ENCODE measurements at places on chromosomes 5 and 9. TPM values are rescaled to one million over a fixed set of nuclear protein-coding genes. Genes with fewer than 3 reads are reported as not detected.

Gene SV2C
- 0.28 TPM for total RNA-seq

Gene FIBCD1
- 13.2 TPM for total RNA-seq

Gene MLANA
- not detected for total RNA-seq

Gene SELENOP
- 228 TPM for total RNA-seq

Gene MEF2C
- total RNA-seq: 44.0 TPM

Gene FST
- 8.4 TPM for total RNA-seq

Gene GRIA1
- total RNA-seq: 2.7 TPM

Gene NRARP
- total RNA-seq: 24.3 TPM

Gene IL31RA
- total RNA-seq: 2.1 TPM

Gene PDE8B
- 25.6 TPM for total RNA-seq

Gene PDE6A
- not detected for total RNA-seq

Gene CTNND2
- total RNA-seq: 5.5 TPM

Gene DMRT3
- 1.8 TPM for total RNA-seq

Gene CCNO
- 5.6 TPM for total RNA-seq

Gene IL17B
- not detected for total RNA-seq

DNA sequence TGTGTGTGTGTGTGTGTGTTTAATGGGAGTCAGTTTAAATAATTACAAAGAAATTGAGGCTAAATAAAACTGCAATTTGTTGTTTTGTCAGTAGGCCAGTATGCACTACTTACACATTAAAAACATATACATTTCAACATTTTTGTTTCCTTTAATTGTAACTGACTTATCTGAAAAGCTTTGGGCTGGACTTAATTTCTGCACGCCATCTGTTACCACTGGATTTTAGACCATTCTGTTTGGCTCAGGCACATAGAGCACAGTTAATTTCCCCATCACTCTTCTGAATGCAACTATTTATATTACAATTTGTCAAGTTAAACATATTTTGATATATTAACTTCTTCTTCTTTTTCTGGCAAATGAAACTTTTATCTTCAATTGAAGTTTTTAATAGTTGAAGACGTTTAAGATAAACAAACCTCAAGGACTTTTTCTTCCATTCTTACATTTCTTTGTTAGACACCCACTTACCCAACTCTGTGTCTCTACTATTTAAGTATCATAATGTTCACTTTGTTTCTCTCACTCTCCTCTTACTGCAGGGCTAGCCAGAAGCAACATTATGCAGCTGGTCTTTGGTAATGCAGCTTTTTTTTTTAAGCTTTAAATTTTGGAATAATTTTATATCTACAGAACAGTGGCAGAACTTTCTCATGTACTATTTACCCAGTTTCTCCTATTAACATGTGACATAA is 253.4 kb upstream of the ANKH start:
- no peak for DNase-seq

DNA sequence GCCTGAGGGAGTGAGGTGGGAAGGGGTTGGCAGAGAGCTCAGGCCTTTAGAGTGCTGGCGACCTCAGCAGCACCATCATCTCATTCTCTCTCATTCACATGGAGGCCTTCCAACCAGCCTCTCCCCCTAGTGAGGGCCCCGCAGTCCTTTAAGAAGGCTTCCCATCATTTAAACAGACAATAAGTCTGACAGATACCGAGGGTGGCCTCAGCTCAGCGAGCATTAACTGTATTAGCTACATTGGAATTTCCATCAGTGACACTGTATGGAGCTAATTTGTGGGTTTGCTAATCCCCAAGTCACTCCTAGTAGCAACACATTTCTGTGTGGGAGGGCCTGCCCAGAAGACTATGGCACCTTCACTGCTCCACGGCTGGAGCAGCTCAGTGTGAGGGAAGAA is 75.8 kb downstream of the INSYN2B start:
- DNase-seq: no peak

DNA sequence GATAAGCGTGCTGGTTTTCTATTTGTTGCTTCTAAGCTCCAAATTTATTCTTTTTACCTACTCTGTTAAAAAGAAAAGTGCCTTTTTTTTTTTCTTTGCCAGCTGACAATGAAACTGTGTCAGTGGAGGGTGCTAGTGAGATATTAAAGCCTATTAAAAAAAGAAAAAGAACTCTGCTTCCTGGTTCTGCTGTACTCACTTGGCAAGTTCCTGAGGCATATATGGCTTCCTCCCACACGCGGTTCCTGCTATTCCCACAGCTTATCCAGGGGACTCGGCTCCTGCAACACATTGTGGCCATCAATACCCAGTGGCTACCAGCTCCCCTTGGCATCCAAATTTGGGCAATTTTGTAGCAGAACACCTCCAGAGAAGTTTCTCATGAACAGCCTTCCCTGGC is 1977.7 kb upstream of the CDH9 start:
- no peak for DNase-seq

GRCh38 chr9:105005186-105005585 is 77.2 kb upstream of the ABCA1 start:
- DNase-seq: no peak

DNA sequence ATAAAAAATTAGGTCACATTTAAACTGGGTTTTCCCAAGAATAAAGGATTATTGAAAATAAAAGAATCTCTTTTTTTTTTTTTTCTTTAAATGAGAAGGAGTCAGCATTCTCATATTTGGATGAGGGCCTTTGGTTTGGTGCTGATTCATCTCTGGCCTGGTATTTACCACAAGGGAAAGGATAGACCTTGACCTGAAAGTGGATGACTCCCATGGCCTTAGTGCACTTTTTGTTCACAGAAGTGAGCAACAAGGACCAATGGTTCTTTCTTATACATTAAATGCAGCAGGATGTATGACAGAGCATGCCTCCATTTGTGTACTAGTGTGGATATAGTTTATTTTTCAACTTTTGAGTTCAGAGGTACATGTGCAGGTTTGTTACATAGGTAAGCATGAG is 6.9 kb downstream of the YTHDC2 start:
- DNase-seq: no peak

DNA sequence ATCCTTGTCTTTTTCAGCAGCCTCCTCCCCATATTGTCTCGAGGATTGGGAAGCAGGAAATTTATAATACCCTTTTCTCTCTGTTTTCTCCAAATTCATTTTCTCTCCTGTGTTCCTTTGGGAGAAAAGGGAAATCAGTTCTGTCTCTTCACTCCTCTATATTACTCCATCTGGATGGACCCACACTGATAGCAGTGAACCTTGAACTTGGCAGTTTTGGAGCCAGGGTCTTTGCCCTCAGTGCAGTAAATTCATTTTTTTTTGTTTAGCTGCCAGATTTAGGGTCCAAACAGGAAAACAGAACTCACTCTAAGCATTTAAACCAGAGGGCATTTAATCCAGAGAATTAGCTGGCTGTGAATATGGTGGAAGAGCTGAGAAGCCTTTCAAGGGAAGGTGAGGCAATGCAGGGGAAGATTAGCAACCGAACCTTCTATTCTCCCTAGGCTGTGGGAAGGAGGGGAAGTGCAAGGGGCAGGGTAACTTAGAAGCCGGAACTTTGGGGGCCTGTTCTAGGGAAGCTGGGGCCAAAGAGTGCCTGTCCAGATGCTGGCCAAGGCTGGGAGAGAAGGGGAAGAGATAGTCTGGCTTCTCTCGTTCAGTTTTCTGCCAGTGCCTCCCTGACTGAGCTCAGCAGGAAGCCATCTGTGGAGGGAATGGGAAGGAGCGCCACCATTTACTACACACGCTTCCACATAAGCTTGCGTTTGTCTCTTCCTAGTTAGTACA is 16.3 kb upstream of the NPR2 start:
- no peak for DNase-seq

GRCh38 chr9:89515416-89515815 is 17.5 kb upstream of the SEMA4D start:
- DNase-seq: no peak

DNA sequence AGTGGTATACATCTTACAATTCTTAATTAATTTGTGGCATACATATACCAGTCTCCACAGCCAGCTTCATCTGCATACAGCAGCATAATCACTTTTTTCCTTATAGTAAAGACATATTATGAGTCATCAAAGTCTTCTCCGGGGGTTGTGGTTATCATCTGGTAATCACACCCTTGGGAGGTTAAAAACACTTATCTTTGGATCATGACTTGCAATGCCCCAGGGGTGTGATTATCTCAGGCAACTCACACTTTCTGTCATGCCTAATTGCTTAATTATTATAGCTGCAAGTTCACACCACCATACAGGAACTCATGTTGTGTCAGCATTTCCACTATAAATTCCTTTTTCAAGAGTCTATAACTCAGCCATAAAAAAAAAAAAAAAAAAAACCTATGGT is 218.4 kb downstream of the ANXA1 start:
- DNase-seq: no peak

DNA sequence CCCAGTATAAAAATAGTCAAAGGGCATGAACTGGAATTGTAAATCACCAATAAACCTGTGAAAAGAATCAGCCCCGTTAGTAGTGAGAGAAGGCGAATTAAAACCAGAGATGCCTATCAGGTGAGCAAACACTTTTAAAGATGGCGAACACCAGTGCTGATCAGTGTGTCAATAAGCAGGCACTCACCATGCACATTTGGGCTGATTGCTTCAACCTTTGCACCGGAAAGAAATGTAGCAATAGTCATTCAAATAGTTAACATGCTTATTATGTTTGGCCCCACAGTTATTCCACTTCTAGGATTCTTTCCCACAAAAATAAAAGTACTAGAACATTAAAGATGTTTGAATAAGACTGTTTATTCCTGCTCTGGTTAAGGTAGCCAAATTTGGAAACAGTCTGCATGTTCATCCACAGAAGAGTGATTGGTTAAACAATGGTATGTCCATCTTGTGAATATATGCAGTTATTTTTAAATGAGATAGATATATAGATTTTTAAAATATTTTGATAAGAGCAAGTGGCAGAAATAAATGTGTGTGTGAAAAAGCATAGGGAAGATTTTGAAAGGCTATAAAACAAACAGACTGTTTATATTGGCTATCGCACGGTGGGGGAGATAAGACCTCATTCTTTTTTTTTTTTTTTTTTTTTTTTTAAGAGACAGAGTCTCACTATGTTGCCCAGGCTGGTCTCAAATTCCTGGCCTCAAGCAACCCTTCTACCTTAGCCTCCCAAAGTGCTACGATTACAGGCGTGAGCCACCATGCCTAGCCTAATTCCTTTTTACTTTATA is 112.2 kb downstream of the PIP5K1B start:
- no peak for DNase-seq

- DNase-seq: no peak
Observed at GRCh38 chr5:78671609-78672008, 23.0 kb upstream of the LHFPL2 start.

DNA sequence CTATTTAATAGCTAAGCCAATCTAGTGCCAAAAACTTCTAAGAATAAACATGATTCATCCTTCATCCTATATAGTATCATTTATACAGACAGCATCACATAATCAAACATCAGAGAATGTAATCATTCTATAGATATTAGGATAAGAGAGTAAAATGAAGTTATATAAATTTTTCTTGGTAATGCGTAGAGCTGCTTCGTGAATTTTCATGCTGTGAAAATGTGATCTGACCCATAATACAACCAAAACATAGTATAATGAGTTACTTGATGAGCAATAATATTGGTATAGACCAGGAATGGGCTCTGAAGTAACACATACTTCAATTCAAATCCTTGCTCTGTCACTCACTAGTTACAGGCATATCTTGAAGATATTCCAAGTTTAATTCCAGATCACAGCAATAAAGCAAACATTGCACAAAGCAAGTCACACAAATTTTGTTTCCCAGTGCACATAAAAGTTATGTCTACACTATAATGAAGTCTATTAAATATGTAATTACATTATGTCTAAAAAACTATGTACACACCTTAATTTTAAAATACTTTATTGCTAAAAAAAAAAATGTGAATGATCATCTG is 23.9 kb downstream of the NR2F1-AS1 start:
- DNase-seq: no peak

GRCh38 chr9:129836311-129837007 is 1.2 kb downstream of the USP20 start:
- DNase-seq: no peak

GRCh38 chr5:16957304-16958196 is 21.5 kb upstream of the MYO10 start:
- no peak for DNase-seq

- DNase-seq: no peak
Observed at GRCh38 chr5:151810897-151811296, 39.1 kb downstream of the G3BP1 start.

DNA sequence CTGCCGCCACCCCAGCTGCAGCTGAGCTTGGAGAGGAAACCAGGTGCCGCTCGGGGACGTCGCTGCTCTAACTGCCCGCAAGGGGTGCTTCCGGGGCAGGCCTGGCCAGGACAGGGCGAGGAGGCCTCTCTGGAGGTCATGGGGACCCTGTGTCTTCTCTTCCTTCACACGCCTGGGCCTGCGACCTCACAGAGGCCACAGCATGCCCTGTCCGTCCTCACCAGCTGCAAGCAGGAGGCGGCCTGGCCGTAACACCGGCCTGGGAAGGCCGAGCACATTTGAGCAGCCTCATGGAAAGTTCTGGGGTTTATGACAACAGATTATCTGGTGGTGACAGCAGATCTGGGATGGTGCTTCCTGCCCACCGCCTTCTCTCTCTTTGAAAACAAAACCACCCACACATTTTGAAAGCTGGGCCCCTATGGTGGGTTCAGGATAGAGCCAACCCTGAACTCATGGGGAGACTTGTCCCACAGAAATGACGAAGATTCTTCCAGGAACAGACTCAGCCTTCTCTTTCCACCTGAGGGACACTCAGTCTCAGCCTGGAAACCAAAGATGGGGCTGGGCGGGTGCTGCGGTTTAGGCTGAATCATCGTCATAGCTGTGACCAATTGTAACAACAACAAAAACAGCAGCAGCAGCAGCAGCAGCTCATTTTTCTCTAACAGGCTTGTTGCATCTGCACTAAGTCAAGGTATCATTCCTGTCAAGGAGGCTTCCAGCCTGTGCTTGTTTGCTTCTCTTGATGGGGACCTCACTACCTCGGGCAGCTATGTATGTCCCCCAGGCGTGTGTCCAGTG is 99.6 kb upstream of the RAPGEF1 start:
- no peak for DNase-seq

- DNase-seq: no peak
Observed at GRCh38 chr5:179310439-179311090, 34.7 kb downstream of the ADAMTS2 start.

- no peak for DNase-seq
Observed at GRCh38 chr5:116959843-116960242, 385.2 kb upstream of the SEMA6A start.

DNA sequence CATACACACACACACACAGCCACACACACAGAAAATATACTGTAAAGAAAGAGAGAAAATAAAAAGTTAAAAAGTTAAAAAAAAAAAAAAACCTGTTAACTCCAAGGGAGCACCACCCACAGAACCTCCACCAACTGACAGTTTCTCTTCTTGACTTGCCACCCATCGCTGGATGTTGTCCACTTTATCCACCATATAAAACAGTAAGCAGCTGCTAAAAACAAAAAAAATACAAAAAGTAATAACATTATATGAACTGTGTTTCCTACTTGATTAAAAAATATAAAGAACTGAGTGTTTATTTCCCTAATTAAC is 1.2 kb downstream of the PURA start:
- DNase-seq: no peak

GRCh38 chr9:109190151-109190550 is 23.1 kb upstream of the FRRS1L start:
- DNase-seq: no peak
